ENCODE measurements at places on chromosomes 6 and 20.

- no peak for DNase-seq
These were observed 107.7 kb downstream of the ZDHHC14 start for GRCh38 chr6:157488716-157489118.

GRCh38 chr20:4626228-4626627 is 95.5 kb upstream of the PRND start:
- DNase-seq = no peak

DNA sequence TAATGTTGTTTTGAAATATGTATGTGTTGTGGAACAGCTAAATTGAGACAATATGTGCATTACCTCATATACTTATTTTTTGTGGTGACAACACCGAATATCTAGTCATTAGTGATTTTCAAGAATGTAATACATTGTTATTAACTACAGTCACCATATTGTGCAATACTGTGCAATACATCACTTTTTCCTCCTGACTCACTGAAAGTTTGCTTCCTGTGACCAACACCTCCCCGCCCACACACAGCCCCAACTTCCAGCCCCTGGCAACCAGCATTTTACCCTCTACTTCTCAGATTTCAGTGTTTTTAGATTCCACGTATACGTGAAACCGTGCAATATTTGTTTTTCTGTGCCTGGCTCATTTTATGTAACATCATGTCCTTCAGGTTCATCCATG is 627.9 kb downstream of the PRKN start:
- peak; percentile 53 for DNase-seq

GRCh38 chr20:16703570-16703969 is 26.3 kb upstream of the SNRPB2 start:
- no peak for DNase-seq

GRCh38 chr20:25025986-25026605 is 31.8 kb downstream of the ACSS1 start:
- DNase-seq = peak; percentile 9

DNA sequence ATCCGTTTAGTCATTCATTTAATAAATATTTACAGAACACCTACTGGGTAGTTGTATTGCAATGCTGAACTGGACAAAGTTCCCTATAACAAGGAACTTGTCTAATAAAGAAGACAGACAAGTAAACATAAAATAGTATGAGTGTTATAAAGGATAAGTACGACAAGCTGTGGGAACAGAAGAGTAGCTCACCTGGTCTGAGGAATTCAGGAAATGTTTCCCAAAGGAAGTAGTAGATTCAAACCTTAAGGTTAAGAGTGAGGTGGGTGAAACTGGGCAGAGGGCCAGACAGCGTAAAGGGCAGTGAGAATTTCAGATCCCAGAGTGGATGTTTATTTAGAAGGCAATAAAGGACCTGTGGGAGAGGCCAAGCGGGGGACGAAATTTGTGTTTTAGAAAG is 72.3 kb upstream of the CD2AP start:
- no peak for DNase-seq

- no peak for DNase-seq
These were observed 48.4 kb downstream of the MTFR2 start for GRCh38 chr6:136201732-136202131.

DNA sequence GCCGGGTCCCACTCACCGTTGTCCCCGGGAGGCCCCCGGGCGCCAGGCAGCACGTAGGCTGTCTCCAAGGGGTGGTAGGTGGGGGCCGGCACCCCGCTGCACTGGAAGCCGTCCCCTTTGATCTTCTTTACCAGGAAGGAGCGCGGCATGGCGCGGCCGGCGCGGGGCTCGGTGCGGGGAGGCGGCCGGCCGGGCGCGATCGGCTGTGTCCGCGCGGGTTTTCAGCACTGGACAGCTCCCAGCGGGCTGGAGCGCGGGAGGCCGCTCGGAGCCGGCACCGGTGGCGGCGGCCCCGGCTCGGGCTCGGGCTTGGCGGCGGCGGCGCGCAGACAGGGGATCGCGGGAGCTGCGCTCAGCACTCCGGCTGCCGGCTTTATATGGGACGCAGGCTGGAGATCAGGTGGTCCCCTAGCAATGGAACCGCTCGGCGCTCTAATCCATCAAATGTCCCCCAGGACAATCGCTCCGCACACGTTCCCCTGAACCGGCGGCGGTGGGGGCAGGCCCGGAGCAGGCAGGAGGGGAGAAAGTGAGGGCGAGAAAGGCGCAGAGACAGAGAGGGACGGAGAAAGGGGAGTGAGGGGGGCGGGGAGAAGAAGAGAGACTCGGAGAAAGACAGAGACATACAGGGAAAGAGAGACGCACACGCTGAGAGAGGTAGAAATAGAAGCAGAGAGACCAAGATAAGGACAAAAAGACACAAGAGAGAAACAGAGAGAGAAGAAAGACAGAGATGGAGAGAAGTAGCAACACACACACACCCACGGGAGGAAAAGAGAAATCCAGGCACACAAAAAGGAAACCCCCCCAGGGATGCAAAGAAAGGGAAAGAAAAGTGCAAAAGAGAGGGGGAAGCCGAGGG is at the start of gene SCRT2:
Gene SCRT2 (minus strand): TSS at position 350 of the 862 bp plus-strand sequence. CDS start 201 bp downstream, at position 149.
- peak; percentile 56 for DNase-seq

- DNase-seq = no peak
These were observed at the start of gene RNF217 for GRCh38 chr6:124961777-124962638. TSS of gene RNF217 (plus strand) at chr6:124962437. CDS start at chr6:124962545, 108 bp downstream.

DNA sequence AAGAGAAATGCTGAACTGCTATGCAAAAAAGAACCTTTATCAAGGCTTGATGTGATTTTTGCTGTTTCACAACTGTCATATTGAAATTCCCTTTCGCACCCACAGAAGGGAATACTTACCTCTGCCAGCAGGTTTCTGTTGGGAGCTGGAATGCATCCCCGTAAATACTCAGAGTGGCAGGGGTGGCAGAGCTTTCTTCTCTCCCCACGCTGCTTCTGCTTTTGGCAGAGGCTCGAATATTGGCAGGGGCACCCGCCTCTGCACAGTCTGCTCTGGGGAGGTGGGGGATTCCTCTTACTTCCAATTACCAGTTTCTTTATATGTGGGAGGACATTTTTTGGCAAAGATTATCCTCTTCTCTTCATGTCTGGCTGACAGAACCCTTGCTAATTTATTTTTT is 28.4 kb downstream of the TMEM200A start:
- DNase-seq = no peak

DNA sequence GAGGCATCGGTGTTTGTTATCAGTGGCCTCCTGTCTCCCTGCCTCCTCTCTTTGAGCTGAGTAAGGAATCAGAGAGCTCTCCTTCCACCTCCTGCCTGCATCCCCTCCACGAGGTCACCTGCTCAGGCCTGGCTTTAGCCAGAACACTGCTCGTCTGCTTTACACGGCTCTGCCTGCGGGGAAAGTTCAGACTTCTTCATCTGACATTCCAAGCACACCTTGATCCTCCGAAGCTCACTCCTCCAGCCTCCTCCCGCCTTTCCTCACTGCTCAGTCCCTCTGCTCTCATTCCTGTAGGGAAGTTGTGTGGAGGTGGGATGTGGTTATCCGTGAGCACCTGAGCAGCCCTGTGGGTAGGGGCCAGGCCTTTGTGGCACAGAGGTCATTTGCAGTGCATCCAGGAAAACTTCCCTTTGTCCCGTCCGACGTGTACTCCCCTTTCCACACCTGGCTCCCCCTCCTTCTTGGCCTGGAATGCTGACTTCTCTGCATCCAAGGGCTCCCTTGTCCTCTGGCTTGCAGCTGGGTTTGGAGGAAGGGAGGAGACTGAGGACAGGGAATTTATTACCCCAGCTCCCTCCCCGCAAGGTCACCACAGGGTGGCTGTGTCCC is 12.8 kb upstream of the CCDC167 start:
- DNase-seq = no peak

DNA sequence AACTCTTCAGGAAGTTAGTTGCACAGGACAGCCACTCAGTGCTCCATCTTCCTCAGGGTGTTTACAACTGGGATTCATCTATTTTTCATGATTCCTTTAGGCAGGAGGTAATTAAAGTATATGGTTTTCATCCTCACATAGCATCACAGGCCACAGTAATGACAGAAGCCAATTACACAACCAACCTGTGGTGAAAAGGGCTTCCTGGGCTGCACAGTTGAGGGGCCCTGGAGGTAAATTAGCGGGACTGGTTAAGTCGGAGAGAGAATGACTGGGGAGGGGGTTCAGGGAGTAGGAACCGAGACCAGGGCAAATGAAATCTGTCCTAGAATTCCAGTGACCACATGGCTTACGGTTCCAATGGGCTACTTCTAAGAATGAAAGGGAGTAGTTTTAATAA is 37.0 kb downstream of the BAK1 start:
- no peak for DNase-seq

- DNase-seq = peak; percentile 22
These were observed 27.8 kb downstream of the ASIP start for GRCh38 chr20:34268851-34269636.

DNA sequence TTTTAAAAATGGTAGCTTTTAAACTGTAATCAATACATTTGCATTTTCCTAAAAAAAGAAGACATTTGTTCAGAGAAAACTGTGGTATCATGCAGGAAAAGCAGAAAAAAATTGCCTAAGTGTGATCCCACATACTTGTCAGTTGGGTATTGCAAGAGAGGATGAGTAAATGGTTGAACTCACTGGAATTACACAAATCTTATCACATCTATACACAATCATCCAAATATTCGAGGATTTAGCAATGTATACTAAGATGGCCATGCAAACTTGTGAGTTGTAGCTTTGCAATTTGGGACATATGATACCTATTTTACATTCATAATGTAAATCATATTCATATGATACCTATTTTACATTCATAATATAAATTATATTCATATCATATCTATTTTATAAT is 58.2 kb upstream of the GJE1 start:
- DNase-seq = no peak

GRCh38 chr20:50572938-50573777 is 63.0 kb downstream of the PTPN1 start:
- DNase-seq = no peak

- DNase-seq = no peak
These were observed 17.0 kb downstream of the GHRH start for GRCh38 chr20:37244572-37244957.

GRCh38 chr6:84798257-84798656 is 33.9 kb upstream of the TBX18 start:
- DNase-seq = no peak

DNA sequence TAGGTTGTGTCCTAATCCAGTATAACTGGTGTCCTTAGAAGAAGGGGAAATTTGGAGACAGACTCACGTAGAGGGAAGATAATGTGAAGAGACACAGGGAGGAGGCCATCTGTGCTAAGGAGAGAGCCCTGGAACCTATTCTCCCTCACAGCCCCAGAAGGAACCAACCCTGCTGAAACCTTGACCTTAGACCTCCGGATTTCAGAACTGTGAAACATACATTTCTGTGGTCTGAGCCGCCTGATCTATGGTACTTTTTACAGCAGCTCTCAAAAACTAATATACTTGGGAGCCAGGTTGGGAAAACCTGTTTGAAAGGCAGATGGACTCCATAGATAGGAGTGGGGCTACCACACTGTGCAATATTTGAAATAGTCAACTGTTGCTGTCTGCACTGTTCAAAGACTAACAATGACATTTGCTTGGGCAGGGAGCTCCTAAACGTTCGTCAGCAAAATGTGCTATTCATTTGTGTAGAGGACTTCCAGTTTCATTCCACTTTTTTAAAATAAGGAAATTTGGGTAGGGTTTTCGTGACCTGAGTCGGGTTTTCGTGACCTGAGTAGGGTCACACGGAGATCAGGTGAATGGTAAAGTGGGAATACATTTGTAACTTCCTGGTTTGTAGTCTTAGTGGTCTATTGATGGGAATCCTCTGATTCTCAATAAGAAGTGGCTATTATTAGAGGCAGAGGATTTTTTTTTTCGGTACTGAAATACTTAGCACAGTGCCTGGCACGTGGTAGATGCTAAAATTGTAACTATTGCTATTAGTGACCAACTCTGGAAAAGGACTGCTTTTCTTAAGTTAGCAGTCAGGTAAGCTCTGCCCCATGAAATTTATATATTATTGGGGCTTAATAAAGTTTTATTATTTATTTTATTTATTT is 11.4 kb downstream of the TAGAP start:
- DNase-seq = no peak

- DNase-seq = no peak
These were observed 33.0 kb downstream of the TRERF1 start for GRCh38 chr6:42418724-42419123.

- no peak for DNase-seq
These were observed 438.4 kb upstream of the FLRT3 start for GRCh38 chr20:14775778-14776177.

- no peak for DNase-seq
These were observed 51.9 kb upstream of the UBR2 start for GRCh38 chr6:42511803-42512422.

- DNase-seq = no peak
These were observed 160.8 kb downstream of the C6orf58 start for GRCh38 chr6:127737768-127738167.

GRCh38 chr6:122947355-122947754 is 48.7 kb upstream of the CLVS2 start:
- DNase-seq = no peak

GRCh38 chr6:149925974-149926777 is 3.3 kb upstream of the RAET1G start:
- DNase-seq = peak; percentile 68

- no peak for DNase-seq
These were observed 258.7 kb upstream of the AGPAT4 start for GRCh38 chr6:161532536-161532935.

DNA sequence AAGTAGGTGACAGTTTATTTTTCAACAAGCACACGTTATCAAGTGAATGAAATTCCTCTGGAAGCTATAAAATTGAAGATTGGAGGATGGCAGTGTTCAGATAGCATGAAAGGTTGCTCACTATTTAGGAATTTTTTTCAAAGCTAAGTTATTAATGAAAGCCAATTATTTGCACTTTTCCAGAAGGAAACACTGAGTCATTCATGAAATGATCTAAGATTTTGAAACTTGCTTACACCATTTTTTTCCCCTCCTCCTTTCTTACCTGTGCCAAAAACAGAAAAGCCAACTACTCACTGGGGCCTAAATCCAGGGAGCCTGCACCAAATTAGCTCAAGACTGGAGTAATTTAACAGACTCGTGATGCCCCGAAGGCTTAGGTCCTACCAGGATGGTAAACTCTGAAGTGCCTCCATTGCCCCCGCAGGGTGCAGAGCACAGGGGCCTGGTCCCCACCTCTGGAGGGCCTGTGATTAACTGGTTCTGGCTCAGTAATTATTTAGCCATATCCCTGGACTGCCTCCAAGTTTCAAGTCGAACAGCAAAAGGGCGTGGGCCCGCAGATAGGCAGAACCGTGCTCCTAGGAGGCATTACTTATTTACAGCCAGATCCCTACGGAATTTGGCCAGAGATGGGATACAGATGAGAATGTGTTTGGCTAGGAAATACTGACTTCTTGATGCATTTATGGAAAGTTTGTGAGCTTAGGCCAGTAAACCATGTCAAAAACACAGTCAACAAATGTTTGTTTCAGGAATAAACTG is 28.0 kb upstream of the ZNF217 start:
- DNase-seq = no peak
